ENCODE measurements at places on chromosomes 11 and 22.

GRCh38 chr11:93984196-93984567 is 37.0 kb upstream of the HEPHL1 start:
- DNase-seq: no peak

DNA sequence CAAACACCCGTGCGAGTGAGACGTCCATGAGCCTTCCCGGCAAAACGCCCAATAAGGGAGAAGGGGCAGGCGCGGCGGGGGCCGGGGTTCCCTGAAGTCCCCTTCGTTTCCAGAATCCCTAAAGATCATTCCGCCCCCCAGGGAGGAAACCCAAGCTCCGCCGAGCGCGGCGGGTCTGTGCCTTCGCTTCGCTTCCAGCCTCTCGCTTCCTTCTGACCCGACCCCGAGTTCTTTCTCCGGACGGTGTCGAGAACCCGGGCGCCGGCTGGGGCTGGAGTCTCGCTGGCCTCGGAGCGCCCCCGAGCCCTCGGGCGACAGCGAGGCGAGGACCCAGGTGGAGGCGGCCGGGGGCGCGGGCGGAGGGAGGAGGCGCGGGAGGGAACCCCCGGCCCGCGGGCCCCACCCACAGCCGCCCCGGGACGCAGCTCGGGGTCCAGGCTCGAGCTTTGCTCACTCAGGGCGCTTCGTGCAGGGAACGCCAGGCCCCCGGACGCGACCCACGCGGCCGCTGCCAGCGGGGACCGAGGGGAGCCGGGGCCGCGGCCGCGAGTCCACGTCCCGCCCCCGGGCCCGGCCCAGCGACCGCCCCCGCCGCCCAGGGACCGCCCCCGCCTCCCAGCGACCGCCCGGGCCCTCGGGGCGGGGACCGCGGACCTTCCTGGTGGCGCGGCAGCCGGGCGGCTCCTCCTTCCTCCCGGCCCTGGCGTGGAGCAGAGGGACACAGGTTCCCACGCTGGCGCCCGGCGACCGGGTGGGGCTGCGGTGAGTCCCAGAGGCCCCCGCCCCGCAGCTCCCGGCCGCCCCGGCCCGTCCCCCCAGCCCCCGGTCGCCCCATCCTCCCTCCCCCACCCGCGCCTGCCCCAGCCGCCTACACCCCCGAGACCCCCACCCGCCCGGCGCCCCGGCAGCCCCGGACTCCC is at the start of gene PGGHG:
TSS of gene PGGHG (plus strand) at position 649 of the 920 bp plus-strand sequence. CDS start 691 bp downstream, outside the sequence.
- no peak for DNase-seq

DNA sequence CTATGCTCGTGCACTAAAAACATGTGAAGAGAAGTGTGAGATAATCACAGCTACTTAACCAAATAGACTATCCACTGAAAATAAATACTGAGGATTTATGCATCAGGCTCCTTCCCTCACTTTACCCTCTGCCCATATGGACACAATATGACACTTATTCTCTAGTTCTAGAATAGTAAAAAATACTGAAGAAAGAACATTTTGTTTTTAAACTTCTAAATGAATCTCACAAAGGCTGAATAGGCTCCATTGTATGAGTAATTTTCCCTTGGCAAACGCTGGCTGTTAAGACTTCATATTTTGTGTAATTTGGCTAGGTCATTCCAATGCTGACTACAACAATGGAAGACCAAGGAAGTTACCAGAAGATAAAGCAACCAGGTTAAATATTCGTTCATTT is 9.9 kb downstream of the HPS5 start:
- DNase-seq: no peak

- no peak for DNase-seq
Observed at GRCh38 chr22:38843657-38844314, at the start of gene NPTXR. Gene NPTXR (minus strand): TSS chr22:38844028.

GRCh38 chr11:36402568-36403170 is 106.6 kb downstream of the PRR5L start:
- no peak for DNase-seq

DNA sequence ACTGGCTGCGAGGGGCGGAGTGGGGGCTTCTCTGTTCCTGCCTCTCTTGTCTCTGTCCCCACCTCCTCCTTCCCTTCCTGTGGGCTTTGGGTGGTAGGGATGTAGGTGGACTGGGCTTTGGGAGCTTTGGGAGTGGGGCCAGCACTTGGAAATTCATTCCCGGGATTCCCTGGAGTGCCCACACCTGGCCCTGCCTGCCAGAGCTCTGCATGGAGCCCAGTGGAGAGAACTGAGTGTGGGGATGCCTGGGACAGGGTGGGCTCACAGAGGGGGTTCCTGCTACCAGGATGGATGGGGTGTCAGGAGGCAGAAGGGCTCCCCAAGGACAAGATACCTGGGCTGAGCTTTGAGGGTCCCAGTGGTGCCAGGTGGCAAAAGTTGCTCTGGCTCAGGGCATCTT is 22.3 kb downstream of the CSF2RB start:
- DNase-seq: no peak

- no peak for DNase-seq
Observed at GRCh38 chr11:44634401-44635281, 69.2 kb downstream of the CD82 start.

DNA sequence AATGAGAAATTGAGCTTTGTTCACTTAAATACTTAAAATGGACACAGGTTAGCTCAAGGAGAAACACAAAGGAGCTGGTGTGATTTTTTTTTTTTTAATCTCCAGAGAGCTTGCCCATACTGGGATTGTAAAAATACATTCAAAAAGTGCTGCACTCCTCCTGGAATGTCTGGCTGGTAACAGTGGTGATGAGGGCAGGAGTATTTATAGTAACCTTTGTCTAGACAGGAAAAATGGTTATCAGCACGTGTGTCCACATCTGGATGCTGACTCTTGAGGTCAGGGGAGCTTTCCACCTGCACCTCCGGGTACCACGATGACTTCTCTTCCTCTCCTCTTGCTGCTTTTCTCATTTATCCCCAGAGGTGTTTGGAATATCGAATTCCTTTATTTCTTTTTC is 30.1 kb downstream of the EXT2 start:
- no peak for DNase-seq

DNA sequence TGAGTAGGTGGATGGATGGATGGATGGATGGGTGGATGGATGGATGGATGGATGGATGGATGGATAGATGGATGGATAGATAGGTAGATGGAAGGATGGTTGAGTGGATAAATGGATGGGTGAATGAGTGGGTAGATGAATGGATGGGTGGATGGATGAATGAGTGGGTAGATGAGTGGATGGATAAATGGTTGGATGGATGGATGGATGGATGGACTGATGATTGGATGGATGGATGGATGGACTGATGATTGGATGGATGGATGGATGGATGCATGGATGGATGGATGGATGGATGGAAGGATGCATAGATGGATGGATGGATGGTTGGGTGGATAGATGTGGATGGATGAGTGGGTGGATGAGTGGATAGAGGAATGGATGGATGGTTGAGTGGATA is 13.2 kb upstream of the SYT8 start:
- no peak for DNase-seq

DNA sequence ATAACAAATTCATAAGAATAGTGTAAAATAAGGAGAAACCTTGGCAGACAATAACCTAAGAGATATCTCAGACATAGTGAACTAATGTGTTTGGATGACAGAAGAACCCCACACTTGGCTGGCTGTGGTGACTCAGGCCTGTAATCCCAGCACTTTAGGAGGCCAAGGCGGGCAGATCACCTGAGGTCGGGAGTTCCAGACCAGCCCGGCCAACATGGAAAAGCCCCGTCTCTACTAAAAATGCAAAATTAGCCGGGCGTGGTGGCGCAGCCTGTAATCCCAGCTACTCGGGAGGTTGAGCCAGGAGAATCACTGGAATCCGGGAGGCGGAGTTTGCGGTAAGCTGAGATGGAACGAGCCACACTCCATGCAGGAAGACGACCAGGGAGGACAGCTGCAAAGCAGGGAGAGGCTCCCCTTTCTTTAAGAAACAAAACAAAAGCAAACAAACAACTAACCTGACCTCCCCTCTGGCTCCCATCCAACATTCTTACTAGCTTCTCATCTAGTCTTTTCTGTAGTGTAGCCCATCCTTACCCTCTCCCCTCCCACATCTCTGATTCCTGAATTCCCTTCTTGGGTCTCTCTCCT is 84.2 kb downstream of the ZNF280B start:
- DNase-seq: no peak

GRCh38 chr11:36149538-36150242 is 139.5 kb downstream of the COMMD9 start:
- DNase-seq: peak; percentile 24

DNA sequence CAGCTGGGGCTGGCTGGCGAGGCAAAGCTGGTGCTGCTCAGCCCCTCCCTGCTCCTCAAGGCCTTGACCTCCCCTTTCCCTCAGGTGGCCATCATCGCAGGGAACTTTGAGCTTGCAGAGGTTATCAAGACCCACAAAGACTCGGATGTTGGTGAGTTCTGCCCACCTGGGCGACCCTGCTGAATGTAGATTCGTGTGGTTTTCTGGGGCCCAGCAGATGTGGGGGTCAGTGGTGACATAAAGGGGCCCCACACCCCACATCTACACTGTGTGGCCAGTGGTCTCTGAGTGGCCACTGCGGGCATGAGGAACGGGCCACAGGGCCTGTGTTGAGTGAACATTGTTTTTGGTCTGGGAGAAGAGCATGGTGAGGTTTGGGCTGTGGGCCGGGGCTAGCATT is 11.9 kb downstream of the SHANK3 start:
- DNase-seq: no peak

- no peak for DNase-seq
Observed at GRCh38 chr11:121802542-121802941, 313.5 kb downstream of the BLID start.

DNA sequence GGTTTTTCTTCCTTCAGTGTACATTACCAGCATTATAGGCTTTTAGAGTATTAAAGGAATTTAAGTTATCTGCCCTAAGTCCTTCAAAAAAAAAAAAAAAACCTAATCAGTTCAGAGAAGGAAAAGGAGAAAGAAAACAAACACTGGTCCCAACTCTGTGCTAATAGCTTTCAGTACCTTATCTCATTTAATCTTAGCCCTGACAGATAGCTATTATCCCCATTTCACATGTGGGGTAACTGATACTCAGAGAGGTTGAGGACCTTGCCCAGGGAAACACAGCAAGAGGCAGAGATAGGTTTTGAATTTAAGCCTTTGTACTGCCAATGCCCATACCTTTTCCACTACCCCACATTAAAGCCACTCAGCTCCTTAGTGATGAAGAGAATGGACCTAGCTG is 43.4 kb downstream of the FAT3 start:
- DNase-seq: no peak

DNA sequence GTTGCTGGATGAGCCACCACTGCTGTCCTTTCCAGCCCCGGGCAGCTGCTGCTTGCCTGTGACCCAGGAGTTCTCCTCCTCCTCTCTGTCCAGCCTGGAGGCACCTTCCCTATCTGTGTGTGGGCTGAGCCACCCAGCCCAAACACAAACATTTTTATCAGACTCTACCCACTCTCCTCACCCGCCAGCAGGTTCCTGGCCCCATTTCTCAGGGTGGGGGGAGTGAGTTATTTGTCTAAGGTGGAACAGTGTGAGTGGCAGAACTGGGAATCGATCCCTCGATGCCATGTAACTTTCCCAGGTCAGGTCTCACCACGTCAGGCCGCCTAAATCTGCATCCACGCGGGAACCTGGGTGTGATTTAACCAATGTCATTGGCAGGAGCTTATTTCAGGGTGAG is 20.8 kb upstream of the SMIM38 start:
- no peak for DNase-seq

DNA sequence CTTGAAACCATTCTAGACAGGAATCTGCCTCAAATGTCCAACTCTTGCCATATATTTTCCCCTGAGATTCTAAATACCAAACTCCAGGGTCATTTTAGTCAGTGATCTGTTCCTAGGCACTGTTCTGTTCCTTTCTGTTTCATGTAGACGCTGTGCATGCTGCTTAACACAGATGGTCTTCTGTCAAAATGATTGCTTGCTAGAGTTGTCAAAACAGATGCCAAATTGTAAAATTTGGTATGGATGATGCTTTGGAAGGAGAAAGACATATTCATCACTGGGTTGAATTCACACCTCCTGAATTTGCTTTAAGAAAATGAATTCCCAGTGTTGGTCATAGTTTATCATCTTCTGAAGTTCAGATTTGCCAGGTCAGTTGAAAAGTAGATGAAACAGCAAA is 425.9 kb downstream of the ETS1 start:
- DNase-seq: no peak

DNA sequence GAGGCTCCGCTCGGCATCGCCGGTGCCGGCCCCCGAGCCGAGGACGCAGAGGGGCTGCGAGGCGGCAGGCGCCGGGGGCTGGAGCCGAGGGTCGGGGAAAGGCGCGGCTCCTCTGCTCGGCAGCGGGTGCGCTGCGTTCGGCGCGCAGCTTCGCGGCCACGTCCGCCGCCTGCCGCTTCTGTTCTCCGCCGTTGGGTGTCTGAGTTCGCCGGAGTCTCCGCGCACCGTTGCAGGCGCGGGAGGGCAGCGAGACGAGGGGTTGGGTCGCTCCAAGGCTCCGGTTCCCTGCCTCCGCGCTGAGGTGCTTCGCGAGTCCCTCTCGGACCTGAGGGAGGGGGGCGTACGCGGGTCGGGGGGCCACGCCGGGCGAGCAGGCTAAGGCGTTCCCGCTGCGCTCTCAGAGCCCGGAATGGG is 347 bp downstream of the MN1 start:
- no peak for DNase-seq

DNA sequence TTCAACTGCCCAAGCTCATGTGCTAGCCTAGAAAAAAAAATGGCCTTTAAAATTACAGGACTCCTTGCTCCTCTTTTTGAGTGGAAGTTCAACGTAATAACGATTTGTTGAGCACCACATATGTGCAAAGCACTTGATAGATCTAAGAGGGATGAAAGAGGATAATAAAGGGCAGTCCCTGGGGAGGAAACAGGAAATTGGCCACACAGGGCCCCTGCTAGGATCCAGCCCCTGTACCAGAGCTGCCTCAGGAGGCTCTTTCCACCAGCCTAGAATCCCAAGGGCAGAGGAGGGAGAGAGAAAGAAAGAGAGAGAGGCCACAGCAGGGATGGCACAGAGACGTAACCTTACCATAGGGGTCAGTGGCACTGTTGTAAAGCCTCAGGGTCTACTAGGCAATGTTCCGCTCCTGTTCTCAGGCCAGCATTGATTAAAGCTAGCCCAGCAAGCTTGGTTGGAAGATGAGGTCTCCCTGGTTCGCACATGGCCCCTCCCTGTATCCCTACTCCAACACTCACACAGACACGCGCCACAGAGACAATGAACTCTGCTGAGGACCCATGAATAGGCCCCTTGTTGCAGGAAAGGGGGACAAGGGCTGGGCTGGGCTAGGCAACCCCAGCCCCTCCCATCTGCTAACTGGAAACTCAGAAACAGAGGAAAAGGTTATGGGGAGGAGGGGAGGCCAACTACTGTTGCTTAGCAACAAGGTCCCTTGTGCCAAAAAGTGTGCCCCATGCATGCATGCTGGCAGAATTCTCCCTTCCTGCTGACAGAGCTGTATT is at the start of gene TMPRSS5:
TSS of gene TMPRSS5 (minus strand) at position 438 of the 785 bp plus-strand sequence. CDS start at position 354, 84 bp downstream.
- no peak for DNase-seq

DNA sequence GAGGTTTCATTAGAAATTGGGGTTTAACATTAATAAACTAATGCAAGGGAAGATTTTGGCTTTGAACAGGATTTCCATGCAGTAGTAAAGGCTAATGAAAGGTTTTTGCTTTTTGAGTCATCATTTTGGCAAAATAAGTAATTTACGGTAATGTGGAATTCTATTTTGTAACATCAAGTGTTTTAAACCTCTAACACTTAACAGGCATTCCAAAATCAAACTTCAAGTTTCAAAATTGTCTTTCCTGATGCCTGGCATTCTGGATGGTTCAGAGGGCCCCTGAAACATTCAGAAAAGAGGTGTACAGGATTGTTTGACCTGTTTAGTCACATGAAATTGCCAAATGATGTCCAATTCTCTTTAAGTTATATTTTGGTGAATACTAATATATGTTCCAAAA is 90.4 kb upstream of the GNAZ start:
- DNase-seq: no peak

Measured in stimulated activated CD4-positive, alpha-beta T cell treated with anti-CD3 and anti-CD28 coated beads, Interleukin-15, amount 100 ng/mL, for 48 hours (primary cell).